T-helper 2 cell treated with Interferon-gamma antibody and Interleukin-4, amounts not matched to agents 100 ng/mL and 5 ng/mL, for 36 hours (primary cell): ENCODE measurements at places on chromosomes 1 and 21. TPM values are rescaled to one million over a fixed set of nuclear protein-coding genes. Genes with fewer than 3 reads are reported as not detected.

EDARADD gene
- total RNA-seq, result 9.7 and 11.7 TPM in 2 replicates

MSTO1 gene
- total RNA-seq, result 73.8 and 77.8 TPM in 2 replicates

CRYBG2 gene
- total RNA-seq, result 1.1 and 1.2 TPM in 2 replicates

FYB2 gene
- not detected in 2 replicates for total RNA-seq

FCAMR gene
- 0.07 TPM in 2 replicates for total RNA-seq

CFHR1 gene
- not detected in 2 replicates for total RNA-seq

ADGRL4 gene
- total RNA-seq, result not detected in 2 replicates

RBM15 gene
- total RNA-seq, result 58.0 and 59.0 TPM in 2 replicates

PGBD5 gene
- not detected in 2 replicates for total RNA-seq

TACSTD2 gene
- not detected in 2 replicates for total RNA-seq

MAGOH gene
- total RNA-seq, result 71.7 and 72.5 TPM in 2 replicates

ADORA3 gene
- 0.57 and 0.59 TPM in 2 replicates for total RNA-seq

PLPP3 gene
- total RNA-seq, result not detected in 2 replicates

MYBPHL gene
- total RNA-seq, result not detected in 2 replicates

FAM72C gene
- 15.2 and 17.5 TPM in 2 replicates for total RNA-seq

KCNE2 gene
- total RNA-seq, result not detected in 2 replicates

TLCD4 gene
- total RNA-seq, result 0.02 TPM in 1 of 2 replicates, not detected in the other

FMO3 gene
- not detected in 2 replicates for total RNA-seq

WNT9A gene
- total RNA-seq, result 0.09 and 0.25 TPM in 2 replicates

CHIA gene
- not detected in 2 replicates for total RNA-seq

AVPR1B gene
- not detected in 2 replicates for total RNA-seq

TMIGD3 gene
- total RNA-seq, result not detected in 2 replicates

TP53BP2 gene
- 25.3 and 27.6 TPM in 2 replicates for total RNA-seq

NCMAP gene
- not detected in 2 replicates for total RNA-seq

NLRP3 gene
- total RNA-seq, result 0.18 and 0.57 TPM in 2 replicates
